ENCODE measurements at places on chromosomes 4 and X. TPM values are rescaled to one million over a fixed set of nuclear protein-coding genes. Genes with fewer than 3 reads are reported as not detected.

GRCh38 chr4:186624951-186625350 lies 69.6 kb upstream of the MTNR1A start:
- no peak overlapping the region for H3K27ac ChIP-seq
- no peaks in the 10 kb centered on the region for H3K4me1 ChIP-seq
- no peak for DNase-seq

- H3K27ac ChIP-seq, result no peak overlapping the region
- H3K27me3 ChIP-seq, result no peaks in the 10 kb centered on the region
- H3K4me1 ChIP-seq, result no peaks in the 10 kb centered on the region
- DNase-seq, result no peak
- no peak overlapping the region for H3K4me3 ChIP-seq
Measured at GRCh38 chr4:166172619-166173018, 299.6 kb downstream of the TLL1 start.

DNA sequence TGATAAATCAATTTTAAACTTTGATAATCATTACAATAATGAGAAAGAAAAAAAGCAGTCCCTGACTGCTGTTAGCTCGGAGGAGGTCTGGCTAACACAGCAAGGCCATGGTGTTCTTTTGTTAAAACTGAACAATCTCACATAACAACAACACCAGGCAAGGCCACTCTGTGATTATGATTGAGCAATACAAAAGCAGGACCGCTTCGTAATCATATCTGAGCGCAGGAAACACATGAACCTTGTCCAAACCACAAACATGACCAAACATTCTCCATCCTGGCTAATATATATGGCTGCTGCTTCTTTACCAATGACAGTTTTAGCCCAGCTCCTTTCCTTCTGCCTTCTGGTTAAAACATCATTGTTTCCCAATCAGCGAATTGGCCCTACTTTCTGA lies 76.8 kb upstream of the DDX53 start:
- DNase-seq, result no peak
- no peak overlapping the region for H3K4me3 ChIP-seq
- no peaks in the 10 kb centered on the region for H3K4me1 ChIP-seq
- no peaks in the 10 kb centered on the region for H3K27me3 ChIP-seq
- no peak overlapping the region for H3K27ac ChIP-seq

Gene ABCG2
- 3.4 TPM for polyA plus RNA-seq

Gene RAP2C
- 15.1 TPM for polyA plus RNA-seq
